ENCODE measurements at places on chromosomes 1 and 21. TPM values are rescaled to one million over a fixed set of nuclear protein-coding genes. Genes with fewer than 3 reads are reported as not detected.

Gene ADCY10
- 0.44 TPM for total RNA-seq

GRCh38 chr1:205359771-205360565 is 3.2 kb upstream of the KLHDC8A start:
- no peak overlapping the region for H3K4me3 ChIP-seq
- H3K27me3 ChIP-seq, result no peaks in the 10 kb centered on the region
- peaks cover 15% of the 10 kb centered on the region for H3K4me1 ChIP-seq

Gene OR2T35
- not detected for total RNA-seq

Gene SLC9C2
- not detected for total RNA-seq

DNA sequence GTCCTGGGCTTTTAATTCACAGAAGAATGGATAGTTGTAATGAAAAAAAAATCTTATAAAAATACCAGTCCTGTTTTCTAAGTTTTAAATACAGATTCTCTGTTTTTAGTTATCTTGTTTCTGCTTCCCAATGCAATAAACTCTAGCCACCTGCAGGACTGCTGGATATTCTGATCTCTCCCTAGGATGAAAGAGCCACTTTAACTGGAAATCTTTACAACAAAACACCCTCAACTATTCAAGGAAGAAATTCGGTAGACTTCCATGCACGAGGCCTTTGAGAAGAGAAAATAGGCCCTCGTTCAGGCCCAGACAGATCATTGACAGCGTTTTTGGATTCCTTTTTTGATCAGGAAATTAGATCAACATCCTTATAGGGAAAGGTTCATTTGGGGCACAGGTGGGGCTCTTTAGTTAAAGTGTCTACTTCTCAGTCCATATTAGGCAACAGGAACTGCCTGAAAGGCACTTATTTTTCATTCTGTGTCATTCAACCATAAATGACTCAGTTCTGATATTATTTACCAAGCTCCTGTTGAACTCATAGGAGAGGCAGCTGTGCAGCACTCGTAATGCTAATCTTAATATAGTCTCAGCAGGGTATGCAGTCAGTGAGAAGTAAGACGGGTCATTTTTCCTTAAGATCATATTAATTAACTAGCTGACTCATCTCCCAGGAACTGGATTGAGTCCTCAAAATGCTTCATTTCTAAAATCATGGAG is 71.1 kb upstream of the ERRFI1 start:
- no peaks in the 10 kb centered on the region for H3K36me3 ChIP-seq
- peaks cover 7% of the 10 kb centered on the region for H3K27me3 ChIP-seq
- H3K4me3 ChIP-seq, result no peak overlapping the region
- H3K4me1 ChIP-seq, result peaks cover 22% of the 10 kb centered on the region
- peak overlapping the region; percentile 79 for H3K27ac ChIP-seq

DNA sequence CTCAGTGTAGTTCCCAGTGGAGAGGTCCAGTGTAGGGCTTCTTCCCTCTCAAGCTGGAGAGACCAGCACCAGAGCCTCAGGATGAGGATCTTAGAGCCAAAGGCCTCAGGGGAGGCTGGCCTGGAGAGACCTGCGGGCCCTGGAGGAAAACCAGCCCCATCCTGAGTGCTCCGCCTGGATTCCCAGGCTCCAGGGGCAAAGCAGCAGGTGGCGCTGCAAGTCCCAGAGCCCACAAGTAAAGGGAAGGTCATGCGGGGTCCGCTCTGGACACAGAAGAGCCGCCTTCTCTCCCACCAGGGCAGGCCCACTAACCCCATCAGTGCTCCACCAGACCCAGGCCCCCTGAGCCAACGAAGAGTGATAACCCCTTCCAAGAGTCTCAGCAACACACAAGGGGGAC is 22.7 kb downstream of the PGBD5 start:
- no peak overlapping the region for H3K4me3 ChIP-seq
- no peaks in the 10 kb centered on the region for H3K27me3 ChIP-seq
- no peaks in the 10 kb centered on the region for H3K4me1 ChIP-seq
- no peak overlapping the region for H3K27ac ChIP-seq

- H3K27ac ChIP-seq, result no peak overlapping the region
- no peak for DNase-seq
- H3K36me3 ChIP-seq, result no peaks in the 10 kb centered on the region
- H3K4me1 ChIP-seq, result no peaks in the 10 kb centered on the region
- peaks cover 36% of the 10 kb centered on the region for H3K27me3 ChIP-seq
Measured at GRCh38 chr1:44390277-44390676, 14.8 kb upstream of the RNF220 start.
